ENCODE measurements at places on chromosomes 6 and 20. TPM values are rescaled to one million over a fixed set of nuclear protein-coding genes. Genes with fewer than 3 reads are reported as not detected.

Gene B3GAT2
- total RNA-seq: under 0.01 TPM

Gene DUSP15
- total RNA-seq: not detected

Gene MYLK2
- total RNA-seq: 0.18 TPM

Gene ADGRG6
- 16.7 TPM for total RNA-seq

Gene TMEM242
- 5.8 TPM for total RNA-seq

Gene PI16
- not detected for total RNA-seq

Gene CASS4
- 25.4 TPM for total RNA-seq

Gene BMP7
- not detected for total RNA-seq

Gene IPCEF1
- not detected for total RNA-seq

Gene DCDC2
- 5.3 TPM for total RNA-seq

Gene PHIP
- total RNA-seq: 6.6 TPM

Gene C6orf15
- not detected for total RNA-seq

Gene KAT14
- total RNA-seq: 4.3 TPM

Gene RAB44
- not detected for total RNA-seq

Gene KIAA1755
- total RNA-seq: 2.8 TPM

Gene GNMT
- not detected for total RNA-seq

Gene BPIFA1
- total RNA-seq: not detected

Gene CYP21A2
- 1.4 TPM for total RNA-seq

Gene BIRC7
- total RNA-seq: not detected

Gene GABRR1
- total RNA-seq: not detected

Gene PRDM13
- total RNA-seq: not detected

Gene NKX2-4
- total RNA-seq: not detected

Gene SLC22A3
- not detected for total RNA-seq

Gene TENT5A
- total RNA-seq: 2.6 TPM

Gene MOCS1
- 12.2 TPM for total RNA-seq

Gene TEAD3
- total RNA-seq: 23.6 TPM
